ELR (cell line): ENCODE measurements at places on chromosomes 6 and 20.

- DNase-seq = peak; percentile 33
Measured at GRCh38 chr6:137043710-137044365, 927 bp downstream of the IL20RA start.

DNA sequence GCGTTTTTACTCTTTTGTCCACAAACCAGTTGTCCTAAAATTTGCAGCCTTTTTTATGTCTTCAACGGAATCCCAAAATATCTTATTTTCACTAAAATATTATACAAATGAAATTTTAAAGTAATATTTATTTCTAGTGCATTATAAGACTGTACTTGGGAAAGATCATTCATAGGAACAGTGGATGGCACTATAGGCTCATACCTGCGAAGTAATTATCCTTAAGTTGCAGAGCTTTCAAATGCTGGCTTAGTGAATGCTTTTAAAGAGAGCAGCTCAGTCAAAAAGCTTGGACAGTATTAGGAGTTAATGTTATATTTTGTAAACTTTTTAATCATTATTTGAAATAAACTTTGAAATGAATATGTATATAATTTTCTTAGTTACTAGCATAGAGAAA, 254.9 kb downstream of the CDKAL1 start:
- DNase-seq = peak; percentile 11

GRCh38 chr6:168060521-168060931, 18.5 kb downstream of the FRMD1 start:
- peak; percentile 13 for DNase-seq

DNA sequence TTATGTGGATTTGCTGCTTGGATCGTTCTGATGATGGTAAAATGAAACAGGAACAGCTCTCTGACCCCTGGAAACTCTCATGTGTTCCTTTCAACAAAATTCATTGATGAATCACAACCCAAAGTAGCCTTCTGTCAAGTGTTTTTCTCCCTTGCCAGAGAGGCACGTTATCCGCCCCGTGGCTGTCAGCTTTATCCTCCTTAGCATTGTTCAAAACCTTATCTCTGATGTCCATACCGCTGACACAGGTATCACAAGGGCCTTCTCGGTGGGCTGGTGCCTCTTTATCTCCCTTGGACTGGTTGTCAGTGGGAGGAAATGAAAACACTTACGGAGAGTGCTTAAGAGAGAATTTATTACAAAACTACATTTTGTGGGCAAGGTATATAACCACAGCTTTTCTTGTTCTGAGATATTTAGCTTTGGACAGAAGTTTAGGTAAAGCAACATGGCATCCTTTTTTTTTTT, 84.9 kb downstream of the TIAM2 start:
- DNase-seq = no peak

DNA sequence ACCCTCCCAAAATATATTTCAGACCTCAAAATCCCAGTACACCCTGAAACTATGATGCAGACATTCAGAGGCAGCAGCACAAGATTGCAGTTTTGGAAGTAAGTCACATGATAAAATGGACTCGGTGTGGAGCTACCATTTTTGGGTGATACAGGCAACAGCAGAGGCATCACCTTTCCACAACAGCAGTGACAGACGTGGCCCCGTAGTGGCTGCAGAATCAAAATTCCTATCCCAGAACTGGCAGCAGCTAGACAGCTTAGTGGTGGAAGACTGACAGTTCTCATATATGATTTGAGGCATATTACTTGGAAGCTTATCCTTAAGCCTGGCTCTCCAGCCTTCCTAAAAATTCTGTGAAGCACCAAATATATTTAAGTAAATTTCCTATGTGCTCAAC, 19.9 kb downstream of the PLN start:
- DNase-seq = no peak

- no peak for DNase-seq
Measured at GRCh38 chr20:11689262-11689661, 228.4 kb upstream of the BTBD3 start.

DNA sequence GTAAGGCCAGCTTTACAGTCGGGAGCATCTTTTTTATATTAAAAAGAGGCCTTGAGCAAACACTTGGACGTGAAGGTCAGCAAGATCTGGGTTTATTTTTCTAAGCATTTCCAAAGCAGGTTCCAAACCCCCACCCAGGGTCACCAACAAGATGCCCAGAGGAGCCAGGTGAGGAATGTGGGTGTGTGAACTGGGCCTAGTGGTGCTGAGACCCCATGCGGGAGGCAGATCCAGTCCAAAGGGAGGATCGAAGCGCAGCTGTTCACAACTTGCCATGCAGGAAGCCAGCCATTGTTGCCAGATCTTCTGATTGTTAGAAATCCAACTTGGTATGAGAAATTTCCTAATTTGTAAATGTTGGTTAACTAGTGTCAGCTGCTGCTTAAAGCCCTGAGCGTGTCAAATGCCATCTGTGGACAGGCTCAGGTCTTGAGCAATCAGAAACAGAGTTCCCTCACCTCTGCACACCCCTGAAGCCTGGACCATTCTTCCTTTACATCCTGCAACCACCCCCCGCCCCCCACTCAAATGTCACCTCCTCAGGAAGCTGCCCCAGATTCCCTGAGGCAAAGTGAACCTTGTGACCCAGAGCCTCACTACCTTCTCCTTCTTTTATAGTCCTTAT, 46.5 kb downstream of the NFATC2 start:
- no peak for DNase-seq

- DNase-seq = no peak
Measured at GRCh38 chr20:25065072-25065624, 7.2 kb upstream of the ACSS1 start.

DNA sequence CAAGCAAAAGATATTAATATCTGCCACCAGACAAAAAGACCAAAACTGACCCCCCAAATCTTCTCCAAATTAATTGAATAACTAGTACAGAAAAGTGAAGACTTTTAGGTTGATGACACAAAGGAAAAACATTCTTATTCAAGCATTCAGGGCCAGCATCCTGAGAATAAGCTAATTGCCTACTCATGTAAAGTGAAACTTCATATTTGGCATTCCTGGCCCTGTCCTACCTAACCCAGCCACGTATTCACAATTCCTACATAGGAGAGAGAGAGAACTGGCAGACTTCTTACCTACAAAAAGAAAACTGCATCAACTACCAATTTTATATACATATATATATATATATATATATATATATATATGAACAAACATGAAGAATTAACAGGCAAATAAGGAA, 4.9 kb upstream of the ASCC3 start:
- peak; percentile 47 for DNase-seq

- no peak for DNase-seq
Measured at GRCh38 chr20:50222309-50223038, 31.8 kb downstream of the CEBPB start.

GRCh38 chr6:154359679-154360078, 3.1 kb upstream of the IPCEF1 start:
- DNase-seq = no peak

- no peak for DNase-seq
Measured at GRCh38 chr6:143516690-143517446, 5.3 kb upstream of the FUCA2 start.

- DNase-seq = peak; percentile 99
Measured at GRCh38 chr6:57267586-57268293, 45.6 kb upstream of the RAB23 start.
